IMR-90 (cell line): ENCODE measurements at places on chromosomes 7 and 10. TPM values are rescaled to one million over a fixed set of nuclear protein-coding genes. Genes with fewer than 3 reads are reported as not detected.

Gene ACTL6B
- not detected in 2 replicates for total RNA-seq

Gene TET1
- total RNA-seq: 4.3 and 5.6 TPM in 2 replicates

Gene SSC4D
- total RNA-seq: 0.36 and 0.56 TPM in 2 replicates

Gene FXYD4
- not detected in 2 replicates for total RNA-seq

Gene GSTO1
- 258 and 330 TPM in 2 replicates for total RNA-seq

Gene RPEL1
- under 0.01 and 0.28 TPM in 2 replicates for total RNA-seq

Gene LOXL4
- total RNA-seq: 17.5 and 20.8 TPM in 2 replicates

Gene ENKUR
- total RNA-seq: under 0.01 TPM in 1 of 2 replicates, not detected in the other

Gene CFAP46
- 1.3 and 1.7 TPM in 2 replicates for total RNA-seq

Gene OPN4
- total RNA-seq: not detected in 2 replicates

Gene CRPPA
- 1.3 and 2.5 TPM in 2 replicates for total RNA-seq

Gene MEOX2
- under 0.01 TPM in 1 of 2 replicates, not detected in the other for total RNA-seq

Gene MPP7
- total RNA-seq: 1.4 TPM in 2 replicates

Gene TRIM74
- total RNA-seq: not detected in 2 replicates

Gene CWF19L1
- total RNA-seq: 26.7 and 30.8 TPM in 2 replicates

Gene BTAF1
- total RNA-seq: 42.3 and 48.0 TPM in 2 replicates

Gene SHH
- total RNA-seq: under 0.01 TPM in 1 of 2 replicates, not detected in the other

Gene HMX2
- not detected in 2 replicates for total RNA-seq

Gene SORCS1
- under 0.01 TPM in 1 of 2 replicates, not detected in the other for total RNA-seq

Gene OR2A42
- not detected in 2 replicates for total RNA-seq

Gene PKD2L1
- not detected in 2 replicates for total RNA-seq

Gene BAZ1B
- 45.0 and 60.8 TPM in 2 replicates for total RNA-seq

Gene TMEM178B
- total RNA-seq: under 0.01 TPM in 2 replicates

Gene SPACDR
- total RNA-seq: 0.54 and 1.1 TPM in 2 replicates

Gene PRSS37
- total RNA-seq: not detected in 2 replicates

Gene DLX5
- total RNA-seq: not detected in 2 replicates

Gene TUBB8
- not detected in 2 replicates for total RNA-seq

Gene ANKRD7
- total RNA-seq: 0.18 and 0.28 TPM in 2 replicates

Gene RBP3
- not detected in 2 replicates for total RNA-seq

Gene AGMO
- not detected in 2 replicates for total RNA-seq

Gene C10orf95
- total RNA-seq: not detected in 2 replicates

Gene ASB10
- total RNA-seq: not detected in 2 replicates

Gene LLCFC1
- not detected in 2 replicates for total RNA-seq

Gene BRAF
- total RNA-seq: 12.9 and 16.9 TPM in 2 replicates

Gene NAPEPLD
- total RNA-seq: 3.4 and 3.6 TPM in 2 replicates

Gene RHOBTB1
- total RNA-seq: 15.2 and 18.9 TPM in 2 replicates

Gene PTPN20
- not detected in 2 replicates for total RNA-seq

Gene BTBD16
- not detected in 2 replicates for total RNA-seq

Gene ADRA2A
- not detected in 2 replicates for total RNA-seq

Gene ATP5MK
- 101 and 128 TPM in 2 replicates for total RNA-seq

Gene CPA4
- total RNA-seq: 365 and 382 TPM in 2 replicates

Gene GJC3
- not detected in 2 replicates for total RNA-seq

Gene CYP3A7
- not detected in 2 replicates for total RNA-seq

Gene MRPS17
- 15.2 and 21.1 TPM in 2 replicates for total RNA-seq
